ENCODE measurements at places on chromosomes 11 and 22.

- DNase-seq = no peak
Observed at GRCh38 chr11:70737816-70738630, 339.7 kb downstream of the CTTN start.

DNA sequence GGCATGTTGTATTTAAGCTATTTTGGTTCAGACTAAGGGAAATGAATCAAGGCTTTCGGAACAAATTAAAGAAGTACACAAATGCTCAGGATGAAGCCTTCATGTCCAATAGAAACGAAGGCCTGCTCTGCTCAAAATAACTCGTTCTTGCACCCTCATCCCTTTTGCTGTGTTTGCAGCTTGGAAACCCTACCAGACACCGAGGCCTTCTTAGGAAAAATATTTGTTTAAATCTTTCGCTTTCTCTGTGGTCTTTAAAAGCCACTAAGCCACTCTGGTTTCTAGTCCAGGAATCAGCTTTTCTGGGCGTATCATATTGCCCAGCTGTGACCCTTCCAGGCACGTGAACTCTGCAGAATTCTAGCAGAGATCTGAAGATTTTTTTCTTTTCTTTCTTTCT is 60.9 kb upstream of the HSPA8 start:
- no peak for DNase-seq

GRCh38 chr11:66958232-66958955 is at the start of gene PC:
Gene PC (minus strand): TSS chr11:66958383. CDS start chr11:66872159, 86,224 bp downstream.
- DNase-seq = peak; percentile 99

DNA sequence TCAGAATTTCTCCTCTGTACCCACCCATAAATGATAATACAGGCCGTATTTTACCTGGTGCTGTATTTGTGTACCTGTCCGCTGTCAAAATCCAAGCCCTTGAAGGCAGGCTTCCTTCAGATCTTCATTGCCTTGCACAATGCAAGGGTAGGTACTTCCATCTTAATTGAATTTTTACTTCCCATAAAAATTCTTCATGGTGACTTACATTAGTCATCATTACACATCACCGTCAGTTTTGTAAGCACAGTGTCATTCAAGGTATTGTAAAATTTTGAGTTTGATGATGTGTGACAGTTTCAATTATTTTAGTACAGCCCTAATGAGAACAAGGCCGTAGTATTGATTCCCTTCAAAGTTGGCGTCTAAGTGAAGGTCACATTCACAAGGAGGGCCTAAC is 770 bp upstream of the TSG101 start:
- DNase-seq = no peak

GRCh38 chr11:6397156-6397555 is 6.9 kb downstream of the SMPD1 start:
- DNase-seq = peak; percentile 47

DNA sequence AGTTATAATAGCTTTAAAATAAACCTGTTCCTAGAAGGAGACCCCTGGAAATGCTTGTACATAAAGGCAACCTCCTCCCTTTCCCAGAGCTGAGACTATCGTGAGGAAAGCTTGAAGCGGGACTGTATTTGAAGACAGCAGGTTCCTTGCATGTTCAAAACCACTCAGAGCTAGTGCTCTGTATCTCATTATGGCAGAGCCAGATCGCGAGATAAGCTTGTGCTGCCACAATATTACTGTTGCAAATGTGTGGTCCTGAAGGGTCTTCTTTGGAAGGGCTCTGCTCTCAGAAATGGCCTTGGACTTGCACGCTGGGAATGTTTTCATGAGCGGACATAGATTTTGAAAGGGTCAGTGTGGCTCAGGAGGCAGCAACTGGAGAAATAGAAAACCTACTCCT is 168.2 kb downstream of the KIRREL3 start:
- no peak for DNase-seq

DNA sequence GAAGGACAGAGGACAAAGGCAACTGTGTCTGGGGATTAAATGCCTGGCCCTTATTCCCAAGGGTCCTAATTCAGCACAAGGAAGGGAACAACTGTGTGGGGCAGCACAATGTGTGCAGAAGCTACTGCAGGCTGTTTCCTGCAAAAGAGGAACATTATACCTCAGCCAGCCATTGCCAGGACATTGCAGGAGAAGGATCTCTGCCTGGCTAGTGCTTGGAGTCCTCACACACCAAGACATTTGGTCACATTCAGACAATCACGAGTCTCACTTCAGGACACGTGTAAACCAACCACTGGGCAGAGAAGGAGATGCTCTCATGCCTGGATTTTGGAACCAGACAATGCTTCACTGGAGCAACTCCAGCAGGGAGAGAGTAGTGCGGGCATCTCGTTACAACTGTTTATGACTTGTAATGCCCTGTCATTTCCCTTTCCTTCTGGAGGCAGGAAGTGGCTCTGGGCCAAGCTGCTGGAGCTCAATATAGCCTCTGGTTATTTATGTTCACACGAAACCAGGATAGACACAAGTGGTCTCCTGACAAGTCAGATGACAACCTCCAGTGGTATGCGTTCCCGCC is 23.9 kb upstream of the ZC3H12C start:
- peak; percentile 67 for DNase-seq

DNA sequence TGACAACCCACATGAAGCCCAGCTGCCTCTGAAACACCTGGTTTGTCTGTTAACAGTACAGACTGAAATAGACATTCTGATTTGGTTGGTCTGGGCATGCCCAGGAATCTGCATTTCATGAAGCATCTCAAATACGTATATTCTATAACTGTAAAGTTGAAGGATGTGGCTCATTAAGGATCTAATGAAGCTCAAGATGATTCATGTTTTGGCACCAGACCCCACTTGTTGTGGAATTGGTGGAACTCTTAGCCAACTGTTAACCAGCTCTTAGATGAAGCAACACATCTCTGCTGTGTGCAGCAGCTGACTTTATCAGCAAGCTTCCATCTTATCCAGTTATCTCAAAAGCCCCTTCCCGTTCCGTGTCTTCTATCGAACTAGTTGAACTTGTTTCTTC is 232.2 kb downstream of the INSC start:
- no peak for DNase-seq

DNA sequence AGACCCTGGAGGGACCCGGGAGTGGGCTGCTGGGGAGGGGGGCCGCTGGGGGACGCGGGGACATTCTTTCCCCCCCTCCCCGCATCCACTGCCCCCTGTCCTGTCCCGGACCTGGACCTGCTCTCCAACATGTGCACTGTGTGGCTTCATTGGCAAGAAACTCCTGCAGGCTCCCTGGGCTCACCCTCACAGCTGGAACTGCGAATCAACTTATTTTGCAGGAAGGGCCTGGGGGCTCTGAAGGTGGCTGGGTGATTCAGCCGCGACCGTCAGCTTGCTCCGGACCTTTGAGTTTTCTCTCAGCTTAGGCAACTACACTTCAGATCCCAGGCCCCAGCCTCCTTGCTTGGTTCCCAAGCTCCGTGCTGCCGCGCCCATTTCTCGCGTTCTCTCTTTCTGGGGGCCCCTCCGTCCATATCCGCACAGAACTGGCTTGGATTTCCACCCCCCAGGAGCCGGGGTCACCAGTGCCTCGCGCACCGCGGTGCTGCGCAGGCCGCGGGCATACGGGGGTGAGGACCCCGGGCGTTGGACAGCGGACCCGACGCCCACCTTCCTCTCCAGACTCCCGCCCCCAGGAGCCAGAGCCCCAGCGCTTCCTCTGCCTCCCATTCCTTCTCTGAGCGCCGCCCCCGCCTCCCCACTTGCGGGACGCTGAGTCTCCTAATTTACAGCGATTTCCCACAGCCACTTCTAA is 471 bp upstream of the AHNAK start:
- DNase-seq = peak; percentile 50

DNA sequence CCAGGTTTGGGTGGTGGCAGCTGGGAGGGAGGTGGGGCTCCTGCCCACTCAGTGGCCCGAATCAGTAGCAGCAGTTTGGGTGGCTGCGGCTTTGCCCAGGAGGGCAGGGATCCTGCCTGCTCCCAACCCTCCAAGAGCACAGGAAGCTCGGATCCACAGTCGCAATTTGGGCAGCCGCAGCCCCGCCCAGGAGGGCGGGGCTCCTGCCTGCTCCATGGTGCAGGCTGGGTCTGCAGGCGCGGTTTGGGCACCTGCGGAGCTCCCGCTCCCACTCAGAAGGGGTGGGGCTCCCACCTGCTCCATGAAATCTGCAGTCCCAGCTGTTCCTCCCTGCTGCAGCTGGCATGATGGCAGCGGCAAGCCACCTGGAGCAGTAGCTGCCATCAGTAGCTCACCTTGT is 38.1 kb upstream of the CALCB start:
- DNase-seq = no peak

GRCh38 chr11:61802605-61803004 is 9.9 kb downstream of the FEN1 start:
- DNase-seq = no peak

GRCh38 chr22:18056161-18056666 is 21.6 kb upstream of the PEX26 start:
- peak; percentile 62 for DNase-seq

DNA sequence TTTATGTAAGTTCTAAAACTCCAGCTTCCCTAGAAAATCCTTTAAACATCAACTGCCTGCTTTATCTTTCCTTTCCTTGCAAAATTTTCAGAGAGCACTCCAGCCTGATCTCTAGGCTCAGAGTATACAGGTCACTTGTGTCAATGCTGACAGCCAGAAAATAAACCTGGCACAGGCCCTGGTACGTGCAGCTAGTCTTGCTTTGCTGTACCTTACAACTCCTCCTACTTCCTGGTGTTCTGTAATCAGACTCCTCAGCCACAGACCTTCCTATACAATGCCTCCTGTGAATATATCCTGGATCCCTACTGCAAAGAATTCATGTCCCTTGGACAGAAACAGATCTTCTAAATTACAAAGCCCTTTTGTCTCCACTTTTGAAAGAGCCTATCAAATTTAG is 24.2 kb upstream of the TMEM123 start:
- DNase-seq = peak; percentile 18

DNA sequence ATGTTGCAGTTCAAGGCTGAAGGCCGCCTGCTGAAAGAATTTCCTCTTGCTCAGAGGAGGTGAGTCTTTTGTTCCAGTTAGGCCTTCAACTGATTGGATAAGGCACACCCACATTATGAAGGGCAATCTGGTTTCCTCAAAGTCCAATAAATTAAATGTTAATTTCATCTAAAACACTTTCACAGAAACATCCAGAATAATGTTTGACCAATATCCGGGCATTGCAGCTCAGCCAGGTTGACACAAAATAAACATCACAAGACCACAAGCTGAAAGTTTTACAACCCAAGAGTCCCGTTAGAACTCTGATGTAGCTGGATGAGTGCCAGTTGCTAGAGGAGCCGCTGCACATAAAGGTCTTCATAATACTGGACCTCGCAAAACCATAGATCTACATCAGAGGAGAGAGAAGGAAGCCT is 64.9 kb upstream of the EED start:
- DNase-seq = no peak

DNA sequence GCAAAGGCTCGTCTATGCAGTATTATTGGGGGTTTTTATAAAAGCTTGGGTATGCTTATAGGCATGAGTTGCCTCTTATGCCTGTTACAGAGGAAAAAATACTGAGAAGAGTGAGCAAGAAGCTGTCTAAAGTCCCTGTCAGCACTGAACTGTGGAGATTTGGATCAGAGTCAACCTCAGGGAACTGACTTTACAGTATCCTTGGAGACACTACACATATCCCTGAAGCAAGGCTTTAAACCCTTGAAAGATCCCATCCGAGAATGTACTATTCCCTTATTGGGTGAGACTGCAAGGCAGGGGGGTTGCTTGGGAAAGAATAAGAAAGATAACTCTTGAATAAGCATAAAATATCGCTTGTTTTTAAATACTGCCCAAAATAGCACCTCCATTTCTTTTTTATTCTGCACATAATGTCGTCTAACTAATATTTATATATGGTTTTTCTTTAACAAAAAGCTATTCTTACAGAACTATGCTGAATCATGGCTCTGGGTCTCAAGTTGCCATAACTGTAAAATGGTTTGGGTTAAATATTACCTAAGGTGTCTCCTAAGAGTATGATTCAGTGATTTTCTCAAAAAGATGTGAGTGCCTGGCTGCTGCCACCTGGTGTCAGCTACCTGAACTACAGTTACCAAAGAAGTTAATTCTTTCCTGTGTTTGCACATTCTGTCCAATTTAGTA is 1062.8 kb downstream of the DLG2 start:
- no peak for DNase-seq

DNA sequence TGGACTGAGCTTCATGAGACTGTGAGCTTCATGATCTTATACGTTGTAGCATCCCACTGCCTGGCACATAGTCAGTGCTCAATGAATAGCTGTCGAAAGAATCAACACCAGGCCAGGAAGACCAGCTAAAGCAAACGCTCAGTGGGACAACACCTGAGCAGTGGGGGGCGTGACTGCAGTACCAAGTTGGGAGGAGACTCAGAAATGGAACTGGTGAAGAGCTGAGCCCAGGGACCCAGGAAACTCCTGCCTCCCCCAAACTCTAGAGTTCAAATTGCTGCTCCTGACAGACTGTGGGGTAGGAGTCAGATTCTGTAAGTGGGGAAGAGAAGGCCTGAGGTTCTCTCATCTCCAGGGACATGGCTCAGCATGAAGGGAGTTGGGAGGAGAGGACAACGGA is 59.3 kb downstream of the MORC2 start:
- no peak for DNase-seq

DNA sequence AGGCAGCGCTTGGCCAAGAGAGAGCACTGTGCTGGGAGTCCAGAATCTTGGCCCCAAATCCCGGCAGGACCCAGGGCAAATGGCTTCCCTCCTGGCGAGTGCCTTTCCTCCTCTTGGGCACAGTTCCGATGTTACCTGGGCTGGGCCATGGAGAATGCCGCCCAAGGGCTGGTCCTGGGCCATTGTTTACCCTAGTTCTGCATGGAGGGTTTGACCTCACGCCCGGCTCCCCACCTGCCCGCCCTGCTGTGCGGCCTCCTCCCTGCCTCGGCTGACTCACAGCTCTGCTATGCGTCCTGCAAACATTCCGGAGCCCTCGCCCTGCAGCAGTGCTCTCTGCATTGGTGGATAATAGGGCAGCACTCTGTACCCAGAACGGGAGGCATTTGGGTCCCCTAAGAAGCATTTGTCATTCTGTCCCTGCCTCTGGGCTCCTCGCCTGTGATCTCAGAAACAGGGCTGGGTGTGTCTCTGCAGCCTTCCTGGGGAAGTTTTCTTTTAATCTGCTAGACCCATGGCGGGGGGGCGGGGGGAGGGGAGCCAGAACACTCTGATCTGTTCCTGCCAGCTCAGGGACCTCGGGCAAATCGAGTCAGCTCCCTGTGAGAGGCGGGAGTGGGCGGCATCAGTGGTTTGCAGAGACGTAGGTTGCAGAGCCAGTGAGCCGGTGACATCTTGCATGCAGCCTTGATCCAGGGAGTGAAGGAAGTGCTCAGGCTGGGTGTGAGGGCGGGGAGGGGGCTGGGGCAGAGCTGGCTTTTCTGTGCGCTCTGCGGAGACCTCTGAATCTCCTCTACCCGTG is 32.9 kb upstream of the SMIM38 start:
- DNase-seq = no peak

DNA sequence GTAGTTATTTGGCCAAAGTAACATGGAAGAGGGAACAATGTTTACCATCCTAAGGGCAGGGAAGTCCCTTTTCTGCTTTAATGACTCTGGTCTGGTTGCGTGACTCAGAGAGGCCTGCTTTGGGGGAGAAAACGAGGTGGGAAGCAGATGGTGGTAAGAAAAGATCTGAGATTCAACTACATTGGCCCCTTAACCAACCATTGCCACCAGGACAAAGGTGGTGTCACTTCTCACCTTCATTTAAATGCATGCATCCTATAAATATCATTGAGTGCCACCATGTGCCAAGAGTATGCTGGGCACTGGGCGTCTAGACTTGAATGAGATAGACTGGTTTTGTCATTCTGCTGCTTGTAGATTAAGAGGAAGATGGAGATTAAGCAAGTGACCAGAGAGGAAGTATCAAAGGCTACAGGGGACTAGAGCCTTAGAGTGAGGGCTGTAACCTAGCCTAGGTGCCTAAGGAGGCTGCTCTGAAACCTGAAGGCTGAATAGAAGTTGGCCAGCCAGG is 3.6 kb upstream of the SORL1 start:
- no peak for DNase-seq
